Type B pancreatic cell (in vitro differentiated cells): ENCODE measurements at places on chromosomes 5 and 9. TPM values are rescaled to one million over a fixed set of nuclear protein-coding genes. Genes with fewer than 3 reads are reported as not detected.
A peak's percentile ranks its signal among the peaks of the same experiment; 100 is the strongest.

- peaks cover 6% of the 10 kb centered on the region for H3K36me3 ChIP-seq
- no peak for DNase-seq
- peaks cover 32% of the 10 kb centered on the region for H3K4me1 ChIP-seq
- no peak overlapping the region for H3K27ac ChIP-seq
- H3K27me3 ChIP-seq: peaks cover 3% of the 10 kb centered on the region
- H3K4me3 ChIP-seq: no peak overlapping the region
Observed at GRCh38 chr9:128215491-128216409, 12.6 kb downstream of the DNM1 start.

The GRXCR2 gene
- 0.24 TPM in 1 of 2 replicates, not detected in the other for total RNA-seq

- no peaks in the 10 kb centered on the region for H3K4me1 ChIP-seq
- H3K27ac ChIP-seq: no peak overlapping the region
- no peak for DNase-seq
- H3K36me3 ChIP-seq: no peaks in the 10 kb centered on the region
Observed at GRCh38 chr9:34862836-34863235, 95.2 kb upstream of the PHF24 start.

DNA sequence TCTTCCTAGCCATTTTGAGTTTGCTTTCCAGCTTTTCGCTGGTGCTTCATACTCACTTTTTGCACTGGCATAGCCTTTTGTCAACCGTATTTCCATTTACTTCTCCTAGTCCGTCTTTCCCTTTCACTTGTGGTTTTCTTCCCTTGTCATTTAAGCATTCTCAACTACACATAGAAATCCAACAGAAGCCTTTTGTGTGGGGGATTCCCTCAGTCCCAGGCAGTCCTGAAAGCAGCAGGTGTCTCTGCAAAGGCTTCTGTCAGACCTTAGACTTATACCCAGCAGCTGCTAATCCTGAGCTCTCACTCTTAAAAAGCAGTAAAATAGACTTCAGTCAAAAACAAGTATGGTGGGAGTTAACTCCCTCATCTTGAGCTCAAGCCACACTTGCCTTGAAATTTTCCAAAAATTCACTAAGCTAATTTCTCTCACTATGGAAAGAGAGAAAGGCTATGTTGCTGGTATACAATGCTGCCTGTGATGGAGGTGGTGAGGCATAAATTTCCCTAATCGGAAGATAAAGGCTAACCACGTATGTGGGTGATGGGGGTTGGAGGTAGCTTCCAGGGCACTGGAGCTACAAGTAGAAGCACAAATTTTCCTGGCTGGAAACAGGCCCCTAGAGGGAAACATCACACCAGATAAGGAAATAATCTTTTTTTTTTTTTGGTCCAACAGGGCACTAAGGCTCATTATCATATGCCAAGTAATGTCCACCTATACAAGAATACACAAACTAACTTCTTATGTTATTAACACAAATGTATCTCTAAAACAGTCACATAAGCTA lies 34.8 kb upstream of the IFNK start:
- no peak for DNase-seq
- no peaks in the 10 kb centered on the region for H3K27me3 ChIP-seq
- H3K36me3 ChIP-seq: peaks cover 28% of the 10 kb centered on the region
- H3K27ac ChIP-seq: peak overlapping the region; percentile 25
- H3K4me3 ChIP-seq: peak overlapping the region; percentile 6

GRCh38 chr5:89449392-89450148 lies 566.6 kb upstream of the MEF2C start:
- DNase-seq: no peak
- H3K4me1 ChIP-seq: no peaks in the 10 kb centered on the region
- H3K27me3 ChIP-seq: no peaks in the 10 kb centered on the region
- no peak overlapping the region for H3K27ac ChIP-seq

DNA sequence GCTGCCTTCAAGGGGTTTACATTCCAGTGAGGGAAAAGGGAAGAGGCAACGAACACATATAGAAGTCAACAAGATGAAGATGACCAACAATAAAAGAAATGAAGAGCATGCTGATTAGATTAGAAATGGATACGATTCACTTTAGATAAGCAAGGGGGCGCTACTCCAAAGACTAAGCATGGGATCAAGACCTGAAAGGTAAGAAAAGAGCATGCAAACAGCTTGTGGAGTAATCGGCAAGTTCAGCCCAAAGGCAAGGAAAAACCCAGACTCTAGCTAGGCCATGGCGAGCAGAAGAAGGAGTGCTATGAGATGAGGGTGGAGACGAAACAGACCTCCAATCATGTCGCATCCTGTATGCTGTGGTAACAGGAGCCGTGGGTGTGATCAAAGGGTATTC lies 124.4 kb downstream of the FANCC start:
- no peaks in the 10 kb centered on the region for H3K27me3 ChIP-seq
- H3K27ac ChIP-seq: no peak overlapping the region
- peaks cover 10% of the 10 kb centered on the region for H3K36me3 ChIP-seq
- H3K4me1 ChIP-seq: peaks cover 24% of the 10 kb centered on the region
- no peak overlapping the region for H3K4me3 ChIP-seq
